ENCODE measurements at places on chromosomes 2 and 18. TPM values are rescaled to one million over a fixed set of nuclear protein-coding genes. Genes with fewer than 3 reads are reported as not detected.

- DNase-seq = no peak
These were observed 225.6 kb downstream of the CYP26B1 start for GRCh38 chr2:71922091-71922490.

- no peak for DNase-seq
These were observed 89.0 kb upstream of the SEC11C start for GRCh38 chr18:59050661-59051057.

DNA sequence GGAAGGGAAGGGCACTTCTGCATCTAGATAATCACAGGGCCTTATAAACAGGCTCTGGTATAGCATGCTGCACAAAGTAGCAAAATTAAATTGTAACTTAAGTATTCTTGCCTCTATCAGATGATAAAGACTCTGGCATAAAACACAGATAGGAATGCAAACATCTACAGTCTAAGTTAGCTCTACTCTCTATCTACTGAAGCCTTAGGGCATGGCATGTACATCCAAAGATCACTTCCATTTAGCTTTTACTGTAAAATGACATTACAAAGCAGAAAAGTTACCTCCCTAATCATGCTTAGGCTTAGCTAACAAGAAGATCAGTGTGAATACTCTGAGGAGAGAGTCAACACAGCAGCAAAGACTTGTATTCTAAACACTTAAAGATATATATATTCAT is 90.7 kb downstream of the NOL10 start:
- DNase-seq = no peak

POTEC gene
- total RNA-seq = not detected

GRCh38 chr18:51342815-51343214 is 145.3 kb upstream of the MEX3C start:
- no peak for DNase-seq

RUFY4 gene
- total RNA-seq = not detected

DNA sequence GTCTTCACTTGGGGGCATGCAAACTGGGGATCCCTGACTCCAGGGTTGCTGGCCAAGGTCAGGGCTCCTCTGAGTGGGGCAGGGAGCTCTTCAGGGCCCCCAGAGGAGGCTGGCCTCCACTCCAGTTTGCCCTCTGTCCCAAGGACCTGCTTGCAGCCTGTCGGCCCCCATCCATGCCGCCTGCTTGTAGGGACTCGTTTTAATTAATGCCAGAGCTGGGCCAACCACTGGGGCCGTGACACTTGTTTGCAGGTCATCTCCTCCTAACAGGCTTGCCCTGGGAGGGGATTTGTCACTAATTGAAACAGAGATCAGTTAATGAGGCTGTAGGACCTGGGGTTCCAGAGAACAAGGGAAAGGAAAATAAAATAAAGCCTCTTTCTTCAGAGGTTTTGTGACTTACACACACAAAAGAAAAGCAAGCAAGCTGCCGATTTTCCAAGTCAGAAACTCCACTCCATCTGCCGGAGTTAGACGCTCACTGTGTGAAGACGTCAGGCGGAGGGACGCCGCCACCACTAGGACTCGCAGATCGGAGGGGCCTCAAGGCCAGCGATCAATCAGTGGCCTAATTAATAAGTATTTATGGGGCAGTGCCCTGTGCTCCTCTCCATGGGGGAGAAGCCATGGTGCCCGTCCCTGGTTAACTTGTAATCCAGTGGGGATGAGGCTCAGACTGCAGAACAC is 75.9 kb downstream of the SFXN5 start:
- no peak for DNase-seq

TUBA4B gene
- total RNA-seq = not detected

- peak; percentile 74 for DNase-seq
These were observed 51.4 kb downstream of the EMILIN2 start for GRCh38 chr18:2898186-2898640.

ARHGAP15 gene
- 6.8 TPM for total RNA-seq

C2orf80 gene
- total RNA-seq = not detected

GRCh38 chr2:11799826-11800225 is 53.4 kb downstream of the LPIN1 start:
- DNase-seq = no peak

ANKRD30B gene
- not detected for total RNA-seq

ABHD1 gene
- total RNA-seq = 1.1 TPM

DNA sequence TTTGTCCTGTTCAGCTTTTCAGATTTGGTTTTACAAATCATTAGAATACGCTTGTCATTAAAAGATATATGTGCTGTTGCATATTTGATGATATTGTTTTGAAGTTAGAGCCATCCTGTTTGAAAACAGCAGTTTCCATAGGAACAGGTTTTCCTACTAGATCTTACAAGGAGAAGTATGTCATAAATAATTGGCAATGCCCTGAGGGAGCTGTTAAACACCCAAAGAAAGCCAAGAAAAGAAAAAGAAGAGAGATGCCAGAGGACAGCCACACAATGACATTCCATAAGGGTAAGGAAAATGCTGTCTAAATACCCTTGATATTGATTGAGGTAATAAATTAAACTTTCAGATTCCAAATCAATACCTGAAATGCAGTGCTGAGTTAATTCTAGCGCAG is 392.2 kb upstream of the CRIM1 start:
- DNase-seq = no peak

DNA sequence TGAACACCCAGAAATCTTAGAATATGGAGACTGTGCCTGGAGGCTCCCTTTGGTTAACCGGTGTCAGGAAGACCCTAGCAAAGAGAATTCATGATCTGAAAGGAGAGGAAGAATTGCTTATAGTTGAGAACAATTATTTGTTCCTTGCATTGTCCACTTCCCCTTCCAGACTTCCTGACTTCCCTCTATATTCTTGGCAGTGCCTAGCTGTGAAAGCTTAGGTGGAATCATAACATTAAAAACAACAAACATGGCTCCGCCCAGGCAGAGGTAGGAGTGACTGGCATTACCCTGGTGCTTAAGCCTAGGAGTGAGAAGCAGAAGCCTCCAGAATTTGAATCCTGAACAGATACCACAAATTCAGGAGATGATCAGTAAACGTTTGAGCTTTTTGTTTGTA is 1.9 kb downstream of the TTL start:
- no peak for DNase-seq

- DNase-seq = no peak
These were observed 13.7 kb downstream of the NCL start for GRCh38 chr2:231450548-231450989.

- no peak for DNase-seq
These were observed 11.6 kb upstream of the PSD4 start for GRCh38 chr2:113162173-113162572.

PLGLB1 gene
- 3.2 TPM for total RNA-seq

REEP1 gene
- total RNA-seq = 21.7 TPM

DNA sequence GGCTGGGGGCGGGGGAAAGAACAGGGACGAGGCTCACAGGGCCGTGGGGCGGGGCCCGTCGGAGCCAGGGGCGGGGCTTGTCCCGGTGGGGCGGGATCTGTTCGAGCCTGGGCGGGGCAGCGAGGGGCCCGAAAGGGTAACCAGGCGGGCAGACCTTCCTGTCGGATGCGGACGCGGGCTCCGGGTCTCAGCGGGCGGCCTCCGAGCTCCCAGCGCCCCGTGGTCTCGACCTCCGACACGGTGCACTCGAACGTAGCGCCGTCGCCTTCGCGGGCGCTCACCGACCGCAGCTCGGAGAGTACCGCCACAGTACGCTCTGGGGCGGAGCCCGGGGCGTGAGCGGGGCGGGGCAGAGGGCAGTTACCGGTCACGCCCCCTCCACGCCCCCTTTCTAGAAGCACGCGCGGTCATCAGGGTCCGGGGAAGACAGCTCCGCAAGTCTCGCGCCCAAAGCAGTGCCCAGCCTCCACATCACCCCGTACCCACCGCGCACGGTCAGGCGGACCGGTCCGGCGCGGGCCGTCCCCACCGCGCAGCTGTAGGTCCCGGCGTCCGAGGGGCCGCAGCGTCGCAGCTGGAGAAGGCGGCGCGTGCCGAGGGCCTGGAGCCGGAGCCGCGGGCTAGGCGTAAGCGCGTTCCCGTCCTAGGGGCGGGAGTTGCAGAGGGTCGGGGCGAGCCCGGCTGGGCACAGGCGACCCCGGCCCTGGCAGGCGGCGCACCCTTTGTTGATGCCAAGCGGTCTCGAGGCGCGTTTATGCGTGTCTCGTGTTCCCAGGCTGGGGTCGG is 8.7 kb downstream of the TMEM198 start:
- peak; percentile 84 for DNase-seq

TCF7L1 gene
- 6.0 TPM for total RNA-seq

DNA sequence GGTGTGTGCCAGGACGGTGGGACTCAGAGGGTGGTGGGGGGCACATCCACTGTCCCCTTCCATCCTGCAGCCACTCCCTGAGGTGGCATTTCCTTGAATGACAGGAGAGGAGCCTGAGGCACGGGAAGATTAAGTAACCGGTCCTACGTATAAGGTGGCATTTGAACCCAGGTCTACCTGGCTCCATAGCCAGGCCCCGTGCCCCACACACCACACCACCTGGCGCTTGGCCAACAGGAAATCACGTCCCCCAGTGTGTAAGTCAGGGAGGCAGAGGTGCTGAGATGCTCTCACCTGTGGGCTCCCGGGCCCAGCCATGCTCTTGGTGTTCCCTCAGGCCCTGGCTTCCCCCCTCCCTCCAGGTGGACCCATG is 53.7 kb downstream of the HPCAL1 start:
- no peak for DNase-seq

DNA sequence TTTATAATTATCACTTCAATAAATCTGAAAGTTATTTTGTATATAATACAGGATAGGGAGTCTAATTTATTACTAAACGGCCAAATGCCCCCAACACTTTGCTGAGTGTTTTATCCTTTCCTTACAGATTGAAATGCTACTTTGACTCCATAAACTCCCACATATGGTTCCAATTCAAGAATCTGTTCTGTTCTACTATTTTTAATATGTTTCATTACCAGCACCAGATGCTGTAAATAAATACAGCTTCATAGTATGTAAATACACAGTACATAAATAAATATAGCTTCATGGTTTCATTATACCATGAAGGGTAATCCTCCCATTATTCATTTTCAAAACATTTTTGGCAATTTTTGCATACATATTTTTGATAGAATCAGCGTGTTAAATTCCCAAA is 34.0 kb upstream of the MREG start:
- DNase-seq = no peak

- DNase-seq = no peak
These were observed 124.0 kb downstream of the TMEM200C start for GRCh38 chr18:5771343-5771742.

DNER gene
- 1.00 TPM for total RNA-seq

NAT8 gene
- total RNA-seq = not detected

SCG2 gene
- total RNA-seq = 0.97 TPM

- DNase-seq = no peak
These were observed 38.1 kb upstream of the OTOS start for GRCh38 chr2:240178564-240178963.

ABCB11 gene
- 0.03 TPM for total RNA-seq

- no peak for DNase-seq
These were observed 45.0 kb downstream of the TCF7L1 start for GRCh38 chr2:85178154-85178553.

CYP27A1 gene
- total RNA-seq = 5.2 TPM

GRCh38 chr2:50345701-50346591 is 686.0 kb downstream of the NRXN1 start:
- DNase-seq = no peak

DNA sequence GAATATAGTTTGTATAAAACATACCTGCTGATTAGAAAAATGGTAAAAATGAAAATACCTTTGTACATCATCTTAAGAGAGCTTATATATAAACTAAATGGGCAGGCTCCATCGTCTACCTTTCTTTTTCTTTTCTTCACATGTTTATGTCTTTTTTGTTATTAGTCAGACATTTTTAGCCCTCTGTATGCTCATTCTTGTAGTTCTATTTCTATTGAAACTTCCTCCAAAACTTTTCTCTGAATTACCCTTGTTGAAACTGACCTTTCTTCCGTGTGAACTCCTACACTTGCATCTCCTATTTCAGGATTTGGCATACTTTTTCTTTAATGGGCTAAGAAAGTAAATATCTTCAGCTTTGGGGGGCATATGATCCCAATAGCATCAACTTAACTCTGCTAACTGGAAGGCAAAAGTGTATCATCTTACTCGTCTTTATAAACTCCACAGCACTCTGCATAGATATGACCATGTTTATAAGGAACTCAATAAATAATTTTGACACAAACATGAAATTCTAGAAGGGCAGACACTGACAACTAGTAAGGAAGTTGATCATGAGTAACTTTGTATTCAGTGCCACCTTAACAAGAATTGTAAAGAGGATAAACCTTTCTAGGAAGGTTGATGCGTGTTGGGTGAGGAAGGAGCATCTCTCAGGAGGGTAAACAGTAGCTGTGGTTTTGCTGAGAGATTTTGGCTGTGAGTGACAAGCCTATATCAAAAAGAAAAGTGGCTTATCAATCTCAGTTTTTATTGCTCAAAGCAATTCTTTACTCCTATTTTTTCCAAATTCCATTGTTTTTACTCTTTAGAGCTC is 127.6 kb downstream of the PIK3C3 start:
- no peak for DNase-seq

- DNase-seq = no peak
These were observed 945.3 kb downstream of the TRIB2 start for GRCh38 chr2:13662055-13662454.

DNA sequence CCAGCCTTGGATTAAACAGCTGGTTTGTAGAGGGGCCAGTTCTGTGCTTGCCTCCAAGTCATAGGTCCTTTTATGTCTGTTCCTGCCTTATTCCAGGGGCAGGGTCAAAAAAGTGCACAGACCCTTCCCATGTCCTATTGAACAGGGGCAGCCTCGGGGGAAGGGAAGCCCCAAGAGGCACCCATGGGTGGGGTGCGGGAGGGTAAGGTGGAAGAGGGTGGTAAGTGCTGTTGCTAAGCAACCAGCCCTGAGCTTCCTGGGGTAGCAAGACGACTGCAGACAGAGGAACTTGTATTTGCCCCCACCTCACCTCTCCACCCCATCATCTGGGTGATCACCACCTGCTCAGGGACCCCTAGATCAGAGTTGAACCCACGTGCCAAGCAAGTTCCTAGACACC is 7.7 kb downstream of the DNMT3A start:
- no peak for DNase-seq

DNA sequence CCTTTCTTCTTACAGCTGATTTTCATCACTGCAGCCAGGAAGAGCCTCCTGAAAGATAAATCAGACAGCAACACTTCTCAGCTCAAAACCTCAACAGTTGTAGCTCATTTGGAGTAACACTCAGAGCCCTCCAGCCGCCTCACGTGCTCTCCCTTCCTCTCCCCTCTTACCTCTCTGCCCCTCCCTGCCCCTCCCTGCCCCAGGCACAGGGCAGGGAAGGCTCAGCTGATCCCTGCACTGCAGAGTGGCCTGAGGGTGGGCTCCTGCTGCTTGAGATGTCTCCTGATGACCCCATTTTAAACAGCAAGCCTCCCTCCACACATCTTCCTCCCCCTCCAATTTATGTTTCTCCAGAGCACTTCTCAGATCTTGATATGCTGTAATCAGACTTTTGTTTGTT is 54.4 kb downstream of the SH3YL1 start:
- DNase-seq = no peak

GRCh38 chr2:230969659-230970015 is 26.3 kb upstream of the SPATA3 start:
- DNase-seq = no peak

DNA sequence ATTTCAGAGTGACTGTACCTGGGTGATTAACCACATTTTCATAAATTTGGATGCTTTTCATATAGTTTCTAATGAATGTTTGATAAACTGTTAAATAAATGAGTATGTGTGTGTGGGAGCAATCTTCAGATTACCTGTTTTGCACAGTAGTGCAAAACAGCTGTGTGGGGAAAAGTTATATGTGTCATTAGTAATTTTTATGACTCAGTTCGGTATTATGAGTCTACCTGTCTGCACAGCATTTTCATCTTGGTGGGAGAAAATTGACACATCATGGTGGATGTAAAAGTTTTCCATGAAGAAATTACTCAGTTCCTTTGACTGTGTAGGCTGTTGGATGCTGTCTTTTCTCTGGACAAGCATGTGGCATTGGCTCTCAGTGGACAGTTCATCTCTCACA is 43.8 kb downstream of the LTBP1 start:
- no peak for DNase-seq

Data from cardiac septum (tissue), 1 donor.